ENCODE measurements at places on chromosomes 1 and 21. TPM values are rescaled to one million over a fixed set of nuclear protein-coding genes. Genes with fewer than 3 reads are reported as not detected.
A peak's percentile ranks its signal among the peaks of the same experiment; 100 is the strongest.

The ZNF648 gene
- not detected for total RNA-seq

The URB1 gene
- 15.8 TPM for total RNA-seq

GRCh38 chr1:236890152-236891056, 95.3 kb downstream of the MTR start:
- H3K4me3 ChIP-seq: no peak overlapping the region
- H3K27ac ChIP-seq: peak overlapping the region; percentile 76
- H3K27me3 ChIP-seq: no peaks in the 10 kb centered on the region
- peaks cover 94% of the 10 kb centered on the region for H3K36me3 ChIP-seq
- H3K4me1 ChIP-seq: peaks cover 4% of the 10 kb centered on the region

DNA sequence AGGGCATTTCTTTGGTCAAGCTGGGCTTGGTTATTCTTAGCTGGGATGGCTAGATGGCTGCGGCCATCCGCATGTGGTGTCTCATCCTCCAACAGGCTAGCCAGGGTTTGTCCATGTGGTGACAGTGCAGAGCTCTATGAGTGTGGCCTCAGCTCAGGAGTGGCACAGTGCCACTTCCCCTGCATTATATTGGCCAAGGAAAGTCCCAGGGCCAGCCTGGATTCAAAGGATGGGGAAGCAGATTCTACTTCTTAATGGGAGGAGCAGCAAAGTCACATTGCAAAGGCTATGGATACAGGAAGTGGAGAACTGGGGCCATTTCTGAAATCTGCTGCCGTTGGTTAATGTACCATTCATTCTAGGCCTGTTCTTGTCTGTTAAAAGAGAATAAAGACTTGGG, 34.4 kb downstream of the STUM start:
- no peak overlapping the region for H3K4me3 ChIP-seq
- H3K4me1 ChIP-seq: no peaks in the 10 kb centered on the region
- H3K36me3 ChIP-seq: no peaks in the 10 kb centered on the region

GRCh38 chr1:226589008-226589733, 40.6 kb downstream of the STUM start:
- DNase-seq: no peak
- H3K4me1 ChIP-seq: no peaks in the 10 kb centered on the region
- peak overlapping the region; percentile 58 for H3K27ac ChIP-seq

DNA sequence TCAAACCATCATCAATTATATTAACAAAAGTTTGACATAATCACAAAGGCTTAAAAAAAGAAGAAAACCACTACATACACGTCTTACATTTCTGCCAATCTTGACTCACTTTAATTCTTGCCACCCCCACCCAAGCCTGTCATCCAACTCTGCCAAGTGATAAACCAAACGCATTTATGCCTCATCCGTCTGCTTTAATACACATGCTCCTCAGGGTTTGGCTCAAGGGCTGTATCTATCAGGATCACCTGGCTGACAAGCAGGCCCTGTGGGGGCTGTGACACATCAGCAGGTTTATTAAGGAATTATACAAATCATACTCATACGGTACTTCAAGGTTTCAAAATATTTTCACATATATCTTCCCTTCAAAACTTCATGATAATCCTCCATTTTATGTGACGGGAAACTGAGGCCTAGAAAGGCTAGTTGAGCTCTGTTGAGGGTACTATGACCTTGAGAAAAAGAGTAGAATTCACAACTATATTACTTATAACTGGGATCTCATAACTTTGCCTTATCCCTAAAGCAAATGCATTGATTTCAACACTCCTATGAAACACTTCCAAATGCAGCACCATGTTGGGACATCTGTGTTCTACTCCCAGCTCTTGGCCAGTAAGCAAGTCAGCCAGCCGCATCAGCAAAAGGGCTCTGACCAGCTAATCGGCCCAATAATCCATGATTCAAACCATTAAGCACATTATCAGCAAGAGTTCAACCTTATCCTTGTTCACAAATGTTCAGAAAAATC, 8.7 kb downstream of the SORT1 start:
- peaks cover 98% of the 10 kb centered on the region for H3K4me1 ChIP-seq
- no peak overlapping the region for H3K4me3 ChIP-seq
- H3K27ac ChIP-seq: peak overlapping the region; percentile 89

DNA sequence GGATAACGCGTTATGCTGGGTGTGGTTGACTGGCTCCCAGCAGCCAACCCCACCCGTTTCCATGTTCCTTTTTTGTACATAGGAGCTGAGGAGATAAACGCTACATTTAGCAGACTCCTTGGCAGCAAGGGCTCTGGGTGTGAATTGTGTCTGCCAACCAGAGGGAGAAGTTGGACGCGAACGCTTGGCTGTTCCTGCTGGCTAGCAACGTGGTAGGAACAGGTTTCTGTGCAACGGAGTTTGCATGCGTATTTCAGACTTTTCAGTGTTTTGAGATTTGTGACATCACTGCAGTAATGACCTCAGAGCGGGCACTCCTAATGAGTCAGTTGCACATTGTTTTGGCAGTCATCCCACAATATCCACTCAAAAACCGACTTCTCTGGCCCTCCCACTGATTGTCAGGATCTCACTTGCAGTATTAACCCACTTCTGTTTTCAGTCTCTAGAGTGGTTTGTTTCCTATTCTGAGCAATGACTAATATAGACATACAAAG, 98.7 kb upstream of the RGS1 start:
- no peak for DNase-seq
- H3K4me3 ChIP-seq: no peak overlapping the region
- no peak overlapping the region for H3K27ac ChIP-seq
- H3K4me1 ChIP-seq: no peaks in the 10 kb centered on the region

DNA sequence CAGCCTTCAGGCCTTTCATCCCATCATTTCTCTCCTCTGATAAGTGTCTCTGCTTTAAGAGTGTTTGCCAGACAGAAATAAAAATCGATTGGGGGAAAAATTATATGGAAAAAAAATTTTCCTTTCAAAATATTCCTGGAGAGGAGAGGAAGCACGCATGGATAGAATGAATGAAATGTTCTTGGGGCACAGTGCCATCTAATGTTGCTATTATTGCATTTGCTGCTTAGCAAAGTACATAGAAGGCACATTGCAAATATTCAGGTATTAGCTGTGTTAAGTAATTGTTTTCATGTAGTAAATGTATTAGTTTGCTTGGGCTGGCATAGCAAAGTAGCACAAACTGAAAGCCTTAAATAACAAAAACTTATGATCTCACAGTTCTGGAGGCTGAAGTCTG, 18.1 kb downstream of the B3GALT5 start:
- no peaks in the 10 kb centered on the region for H3K27me3 ChIP-seq
- no peak for DNase-seq
- no peaks in the 10 kb centered on the region for H3K4me1 ChIP-seq
- no peaks in the 10 kb centered on the region for H3K36me3 ChIP-seq
- no peak overlapping the region for H3K27ac ChIP-seq

DNA sequence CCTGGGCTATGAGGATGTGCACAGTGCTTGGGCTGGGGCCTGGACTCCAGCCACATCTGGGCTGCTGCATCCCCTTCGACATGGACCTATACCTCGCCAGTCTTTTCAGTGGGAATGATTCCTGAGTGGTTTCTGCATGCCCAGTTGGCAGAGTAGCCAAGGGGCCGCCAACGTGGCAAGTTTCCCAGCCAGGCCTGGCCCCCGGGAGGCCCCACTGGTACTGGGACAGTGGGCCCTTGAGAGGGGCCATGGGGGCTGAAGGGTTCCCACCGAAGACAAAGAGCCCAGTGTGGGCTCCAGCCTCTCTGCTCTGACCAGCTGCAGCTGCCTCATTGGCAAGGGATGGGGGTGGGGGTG, 15.4 kb downstream of the RAP1GAP start:
- no peak overlapping the region for H3K4me3 ChIP-seq
- DNase-seq: no peak
- peaks cover 26% of the 10 kb centered on the region for H3K4me1 ChIP-seq
- H3K36me3 ChIP-seq: no peaks in the 10 kb centered on the region
- H3K27me3 ChIP-seq: peaks cover 42% of the 10 kb centered on the region

- H3K27ac ChIP-seq: no peak overlapping the region
- H3K27me3 ChIP-seq: no peaks in the 10 kb centered on the region
- DNase-seq: peak; percentile 76
- no peaks in the 10 kb centered on the region for H3K36me3 ChIP-seq
These were observed 12.5 kb upstream of the GUCA2A start for GRCh38 chr1:42176902-42177519.

- H3K4me1 ChIP-seq: no peaks in the 10 kb centered on the region
- no peaks in the 10 kb centered on the region for H3K27me3 ChIP-seq
- no peak for DNase-seq
- no peak overlapping the region for H3K27ac ChIP-seq
These were observed 197.5 kb upstream of the KIAA0040 start for GRCh38 chr1:175390081-175390481.

GRCh38 chr1:93629101-93630059, 52.3 kb downstream of the BCAR3 start:
- peaks cover 4% of the 10 kb centered on the region for H3K4me1 ChIP-seq
- no peak overlapping the region for H3K4me3 ChIP-seq
- DNase-seq: peak; percentile 88
- peak overlapping the region; percentile 19 for H3K27ac ChIP-seq
- H3K27me3 ChIP-seq: no peaks in the 10 kb centered on the region

GRCh38 chr1:59100708-59101374, 196.1 kb upstream of the FGGY start:
- H3K4me3 ChIP-seq: no peak overlapping the region
- no peaks in the 10 kb centered on the region for H3K36me3 ChIP-seq
- no peak overlapping the region for H3K27ac ChIP-seq
- no peaks in the 10 kb centered on the region for H3K27me3 ChIP-seq
- H3K4me1 ChIP-seq: no peaks in the 10 kb centered on the region
- no peak for DNase-seq
